ENCODE measurements at places on chromosomes 2 and 18.

GRCh38 chr2:29165362-29166241 lies 50.4 kb downstream of the CLIP4 start:
- no peak for DNase-seq

- no peak for DNase-seq
Observed at GRCh38 chr18:58341916-58342315, 287.0 kb downstream of the ALPK2 start.

GRCh38 chr2:30366199-30366691 lies 80.8 kb upstream of the LCLAT1 start:
- DNase-seq: no peak

GRCh38 chr18:24764766-24765165 lies 304.3 kb downstream of the HRH4 start:
- DNase-seq: no peak

DNA sequence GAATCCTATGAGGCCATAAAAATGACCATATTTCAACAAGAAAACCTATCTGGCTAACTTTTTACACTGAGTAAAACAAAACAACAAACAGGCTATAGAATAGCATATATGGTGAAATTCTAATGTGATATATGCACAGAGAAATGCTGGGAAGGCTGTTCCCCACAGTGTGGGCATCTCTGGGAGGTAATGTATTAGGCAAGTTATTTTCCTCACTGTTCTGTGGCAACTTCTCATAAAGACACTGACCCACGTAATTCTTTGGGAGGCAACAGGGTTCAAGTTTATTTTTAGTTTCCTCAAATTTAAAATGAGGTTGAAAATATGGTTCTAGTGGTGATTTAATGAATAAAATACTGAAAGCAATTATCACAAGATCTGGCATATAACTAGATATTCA lies 46.7 kb downstream of the RNU4ATAC start:
- DNase-seq: no peak

DNA sequence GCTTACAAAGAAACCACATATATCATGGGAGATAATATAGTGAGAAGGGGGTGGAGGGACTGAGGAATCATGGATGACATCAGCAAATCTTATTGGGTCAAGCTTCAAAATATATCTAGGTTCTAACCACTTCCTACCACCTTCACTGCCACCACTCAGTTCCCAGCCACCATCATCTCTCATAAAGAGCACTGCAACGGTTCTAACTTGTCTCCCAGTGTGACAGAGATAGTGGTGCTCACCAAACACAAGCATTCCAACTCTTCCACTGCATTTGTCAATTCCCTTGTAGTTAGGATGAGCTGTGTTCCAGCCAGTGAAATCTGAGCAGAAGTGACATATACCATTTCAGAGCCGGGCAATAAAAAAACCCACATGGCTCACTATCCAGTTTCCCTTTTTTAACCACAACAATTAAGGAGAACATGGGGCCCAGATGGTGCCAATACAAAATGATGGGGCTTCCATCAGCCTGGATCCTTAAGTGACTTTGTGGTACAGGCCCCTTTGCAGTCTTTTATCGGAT lies 318.1 kb downstream of the NBAS start:
- DNase-seq: no peak

DNA sequence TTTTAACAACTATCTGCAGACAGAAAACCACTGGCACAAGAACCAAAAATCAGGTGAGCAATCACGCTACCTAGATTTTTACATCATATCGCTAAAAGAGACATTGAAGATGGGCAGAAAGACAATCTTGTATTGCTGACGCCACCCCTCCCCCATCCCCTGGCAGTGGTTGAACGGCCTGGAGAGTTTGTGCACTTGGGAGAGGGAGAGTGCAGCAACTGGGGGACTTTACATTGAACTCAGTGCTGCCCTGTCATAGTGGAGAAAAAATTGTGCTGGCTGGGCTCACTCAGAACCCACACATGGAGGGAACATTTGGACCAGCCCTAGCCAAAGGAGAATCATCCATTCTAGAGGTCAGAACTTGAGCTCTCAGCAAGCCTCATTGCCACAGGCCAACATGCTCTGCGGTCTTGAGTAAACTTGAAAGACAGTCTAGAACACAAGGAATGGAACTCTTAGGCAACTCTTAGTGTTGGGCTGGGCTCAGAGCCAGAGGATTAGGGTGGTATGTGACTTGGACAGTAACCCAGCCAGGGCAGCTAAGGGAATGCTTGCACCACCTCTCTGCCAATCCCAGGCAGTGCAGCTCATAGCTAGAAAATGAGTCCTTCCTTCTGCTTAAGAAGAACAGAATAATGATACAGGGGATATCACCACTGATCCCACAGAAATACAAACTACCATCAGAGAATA lies 220.0 kb upstream of the CYP26B1 start:
- DNase-seq: no peak

DNA sequence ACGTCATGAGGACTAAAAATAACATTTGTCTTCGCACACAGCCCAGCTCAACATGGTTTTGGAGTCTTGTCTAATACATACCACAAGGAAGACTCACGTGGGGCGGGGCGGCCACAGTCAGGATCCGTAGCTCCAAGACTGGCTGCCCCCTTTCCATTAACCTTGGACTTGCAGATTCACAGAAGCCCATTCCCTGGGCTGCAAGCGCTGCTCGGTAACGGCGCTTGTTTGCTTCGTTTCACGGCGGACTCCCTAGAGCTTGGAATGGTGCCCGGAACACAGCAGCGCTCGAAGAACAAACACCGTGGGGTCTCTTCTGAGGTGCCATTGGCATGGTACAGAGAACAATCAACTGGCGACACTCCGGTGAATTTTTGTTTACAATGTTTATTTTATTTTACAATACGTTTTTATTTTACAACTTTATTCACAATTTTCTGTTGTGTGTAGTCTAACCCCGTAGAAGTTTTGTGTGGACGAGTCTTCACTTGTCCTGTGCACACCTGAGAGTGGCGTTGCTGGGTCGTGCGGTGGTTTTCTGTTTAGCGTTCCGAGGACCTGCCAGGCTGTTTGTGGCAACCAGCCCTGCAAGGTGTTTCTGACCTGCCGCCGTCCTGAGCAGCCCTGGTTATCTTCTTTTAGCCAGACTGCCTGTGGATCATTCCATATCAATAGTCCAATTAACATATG lies 126.5 kb downstream of the GALR1 start:
- no peak for DNase-seq

GRCh38 chr2:98455494-98455976 lies 10.9 kb downstream of the INPP4A start:
- DNase-seq: no peak

DNA sequence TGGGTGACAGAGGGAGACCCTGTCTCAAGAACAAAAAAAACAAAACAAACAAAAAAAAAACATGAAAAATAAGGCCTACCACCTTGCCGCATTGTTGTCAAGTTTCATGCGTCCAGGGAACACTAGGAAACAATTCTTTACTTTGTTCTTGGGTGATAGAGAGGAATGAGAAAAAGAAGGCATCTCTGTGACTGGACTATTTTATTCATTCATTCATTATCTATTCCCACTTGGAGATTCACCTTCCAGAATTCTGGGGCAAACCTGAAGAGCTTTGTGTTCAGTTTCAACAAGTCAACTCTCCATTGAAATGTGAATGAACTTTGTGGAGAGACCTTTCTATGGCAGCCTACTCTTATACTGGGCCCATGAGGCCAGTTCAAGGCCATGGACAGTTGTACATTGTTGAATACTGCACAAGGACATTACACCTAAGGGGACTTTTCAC lies 88.5 kb upstream of the NDUFV2 start:
- DNase-seq: no peak
